ENCODE measurements at places on chromosomes 2 and 18. TPM values are rescaled to one million over a fixed set of nuclear protein-coding genes. Genes with fewer than 3 reads are reported as not detected.
A peak's percentile ranks its signal among the peaks of the same experiment; 100 is the strongest.

The IL1RL1 gene
- total RNA-seq: 0.82 TPM

The ARHGAP15 gene
- not detected for total RNA-seq

The PJVK gene
- total RNA-seq: 0.16 TPM

The NPAS2 gene
- 48.2 TPM for total RNA-seq

The CRYBA2 gene
- total RNA-seq: not detected

The VWA3B gene
- not detected for total RNA-seq

The STEAP3 gene
- 10.9 TPM for total RNA-seq

The ABCB6 gene
- 40.4 TPM for total RNA-seq

The FHL2 gene
- total RNA-seq: 23.0 TPM

The ALK gene
- not detected for total RNA-seq

The ANKRD30BL gene
- not detected for total RNA-seq

The SP9 gene
- not detected for total RNA-seq

The L3MBTL4 gene
- total RNA-seq: 0.40 TPM

The BOLL gene
- total RNA-seq: 2.7 TPM

The MC2R gene
- not detected for total RNA-seq

The TNP1 gene
- total RNA-seq: not detected

GRCh38 chr2:40043191-40043590 lies 264.1 kb upstream of the THUMPD2 start:
- no peak for DNase-seq

DNA sequence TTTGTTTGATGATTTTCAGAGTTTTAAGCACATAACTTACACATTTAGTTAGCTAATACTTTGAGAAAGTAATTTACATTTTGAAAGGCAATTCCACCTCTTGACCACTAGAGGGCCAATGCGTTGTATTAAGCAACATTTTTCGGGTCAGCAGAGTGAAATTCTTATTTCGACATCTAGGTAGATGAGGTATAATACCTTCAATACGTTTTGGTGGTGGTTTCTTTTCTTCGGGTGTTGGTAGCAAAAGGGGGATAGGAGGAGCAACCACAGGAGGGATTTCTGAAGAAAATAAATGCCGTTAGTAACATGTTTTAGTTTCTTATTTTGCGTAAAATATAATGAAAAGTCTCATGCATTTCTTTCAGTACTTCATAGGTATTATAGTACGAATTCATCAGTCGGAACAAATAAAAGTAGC lies 106.3 kb downstream of the TTN start:
- DNase-seq: no peak

GRCh38 chr2:211373203-211373602 lies 816.8 kb downstream of the CPS1 start:
- no peak for DNase-seq

- DNase-seq: no peak
Measured at GRCh38 chr2:192157776-192158175, 37.0 kb downstream of the TMEFF2 start.

DNA sequence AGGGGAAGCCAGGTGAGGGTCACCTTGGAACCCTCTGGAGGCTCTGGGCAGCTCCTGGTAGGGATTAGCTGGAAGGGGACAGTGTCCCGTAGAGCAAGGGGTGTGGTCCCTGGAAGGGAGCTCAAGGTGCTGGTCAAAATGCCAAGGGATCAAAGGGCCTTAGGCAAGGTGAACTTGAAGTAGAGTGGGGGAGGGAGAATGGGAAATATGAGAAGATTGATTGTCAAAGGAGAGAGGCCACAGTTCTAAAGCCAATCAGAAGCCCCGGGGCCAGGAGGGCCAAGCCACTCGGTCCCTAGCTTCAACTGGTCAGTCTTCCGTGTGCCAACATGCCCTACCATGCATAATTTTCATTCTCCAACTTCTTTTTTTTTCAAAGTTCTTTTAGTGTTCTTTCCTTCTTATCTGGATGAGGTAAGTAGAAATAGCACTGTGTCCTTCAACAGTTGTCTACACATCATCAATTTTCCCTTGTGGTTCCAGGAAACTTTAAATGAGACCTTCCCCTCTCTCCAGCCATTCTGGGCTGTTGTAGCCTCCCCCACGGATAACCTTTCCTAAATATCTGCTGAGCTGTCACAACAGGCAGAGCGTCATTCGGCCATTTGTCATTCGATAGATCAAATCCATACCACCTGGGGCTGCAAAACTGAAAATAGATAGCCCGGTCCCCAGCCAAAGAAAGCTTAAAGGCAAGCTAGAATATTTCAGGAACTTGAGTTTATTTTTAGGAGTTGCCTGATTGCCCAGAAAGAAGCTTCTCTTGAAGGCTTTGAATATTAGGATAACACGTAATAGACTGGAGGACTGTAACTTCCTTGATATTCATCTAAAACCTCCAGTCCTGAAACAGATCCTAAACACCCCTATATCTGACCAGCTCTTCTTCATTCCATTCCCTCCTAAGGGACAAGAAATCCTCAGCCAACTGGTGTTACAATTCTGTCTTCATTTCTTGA lies 83.3 kb downstream of the ALPK2 start:
- no peak for DNase-seq

GRCh38 chr2:55883829-55884228 lies 39.8 kb downstream of the EFEMP1 start:
- DNase-seq: no peak

GRCh38 chr2:27461118-27461517 lies 18.9 kb downstream of the KRTCAP3 start:
- DNase-seq: no peak

GRCh38 chr18:23887493-23887892 lies 127.1 kb upstream of the TTC39C start:
- DNase-seq: no peak

DNA sequence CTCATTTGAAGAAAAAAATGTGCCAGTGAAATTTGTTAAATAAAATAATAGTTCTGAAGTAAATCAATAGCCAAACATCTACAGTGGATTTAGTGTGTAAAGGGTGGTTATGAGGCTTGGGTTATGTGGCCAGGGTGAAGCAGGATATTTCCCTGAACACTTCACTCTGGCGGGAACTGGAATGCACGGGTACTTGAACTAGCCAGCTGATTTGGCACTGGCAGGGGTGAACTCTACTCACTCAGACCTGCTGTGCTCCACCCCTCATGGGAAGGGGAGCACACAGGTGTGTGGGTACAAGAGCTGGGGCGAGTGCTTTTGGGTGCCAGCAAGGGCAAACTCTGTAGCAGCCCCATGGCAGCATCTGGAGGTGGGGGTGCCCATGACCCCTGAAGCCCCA lies 278.2 kb downstream of the CALCRL start:
- DNase-seq: no peak

- DNase-seq: no peak
Measured at GRCh38 chr2:119085613-119086012, 72.9 kb downstream of the C1QL2 start.

- DNase-seq: no peak
Measured at GRCh38 chr2:207067473-207067872, 98.3 kb downstream of the KLF7 start.

- no peak for DNase-seq
Measured at GRCh38 chr2:231228223-231228622, 29.8 kb downstream of the ARMC9 start.

DNA sequence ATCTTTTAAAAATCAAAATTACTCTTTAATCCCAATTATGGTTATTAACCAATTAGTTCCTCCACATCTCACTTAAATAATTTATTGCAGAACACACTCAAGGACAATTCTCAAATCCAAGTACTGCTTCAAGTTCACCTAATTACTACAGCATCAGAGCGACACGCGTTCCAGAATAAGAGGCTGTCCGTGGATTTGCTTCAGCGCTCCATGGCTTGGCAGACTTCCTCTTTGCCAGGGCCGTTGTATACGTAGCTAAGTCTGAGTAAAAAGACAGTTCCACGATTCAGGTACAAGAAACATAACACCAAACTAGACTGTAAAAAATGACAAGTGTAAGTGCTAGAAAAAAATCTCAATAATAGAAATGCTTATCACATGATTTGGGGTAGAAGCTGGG lies 153.2 kb upstream of the MYT1L start:
- no peak for DNase-seq

DNA sequence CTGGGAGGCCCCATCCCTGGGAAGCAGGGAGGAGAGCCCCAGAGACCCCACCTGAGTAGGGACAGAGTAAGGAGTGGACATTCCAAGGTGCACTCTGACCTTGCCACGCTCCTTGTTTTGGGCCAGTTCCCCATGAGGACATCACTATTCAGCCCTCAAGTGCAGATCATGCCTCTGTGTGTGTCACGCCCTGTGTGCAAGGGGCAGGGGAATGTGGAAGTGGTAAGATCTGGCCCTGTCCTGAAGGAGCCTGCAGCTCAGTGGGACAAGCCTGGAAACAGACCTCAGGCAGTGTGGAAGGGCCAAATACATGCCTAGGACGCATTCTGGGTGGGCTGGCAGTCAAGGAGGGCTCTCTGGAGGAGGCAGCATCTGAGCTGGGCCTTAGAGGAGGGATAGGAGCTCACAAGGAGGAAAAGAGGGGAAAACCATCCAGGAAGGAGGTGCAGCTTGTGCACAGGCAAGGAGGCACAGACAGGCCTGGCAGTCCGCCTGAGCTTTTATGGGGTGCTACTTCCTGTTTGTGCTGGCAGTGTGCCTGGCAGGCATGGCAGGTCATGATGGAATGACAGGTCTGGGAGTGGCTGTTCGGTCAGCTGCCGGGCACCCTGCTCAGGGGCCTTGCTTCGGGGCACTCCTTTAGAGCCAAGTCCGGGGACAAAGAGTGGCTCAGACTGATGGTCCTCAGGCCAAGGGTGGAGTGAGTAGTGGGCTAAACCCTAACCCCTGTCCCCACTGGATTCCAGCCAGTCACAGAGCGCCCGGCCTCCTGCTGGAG lies 3.3 kb downstream of the KLHL30 start:
- DNase-seq: peak; percentile 77

DNA sequence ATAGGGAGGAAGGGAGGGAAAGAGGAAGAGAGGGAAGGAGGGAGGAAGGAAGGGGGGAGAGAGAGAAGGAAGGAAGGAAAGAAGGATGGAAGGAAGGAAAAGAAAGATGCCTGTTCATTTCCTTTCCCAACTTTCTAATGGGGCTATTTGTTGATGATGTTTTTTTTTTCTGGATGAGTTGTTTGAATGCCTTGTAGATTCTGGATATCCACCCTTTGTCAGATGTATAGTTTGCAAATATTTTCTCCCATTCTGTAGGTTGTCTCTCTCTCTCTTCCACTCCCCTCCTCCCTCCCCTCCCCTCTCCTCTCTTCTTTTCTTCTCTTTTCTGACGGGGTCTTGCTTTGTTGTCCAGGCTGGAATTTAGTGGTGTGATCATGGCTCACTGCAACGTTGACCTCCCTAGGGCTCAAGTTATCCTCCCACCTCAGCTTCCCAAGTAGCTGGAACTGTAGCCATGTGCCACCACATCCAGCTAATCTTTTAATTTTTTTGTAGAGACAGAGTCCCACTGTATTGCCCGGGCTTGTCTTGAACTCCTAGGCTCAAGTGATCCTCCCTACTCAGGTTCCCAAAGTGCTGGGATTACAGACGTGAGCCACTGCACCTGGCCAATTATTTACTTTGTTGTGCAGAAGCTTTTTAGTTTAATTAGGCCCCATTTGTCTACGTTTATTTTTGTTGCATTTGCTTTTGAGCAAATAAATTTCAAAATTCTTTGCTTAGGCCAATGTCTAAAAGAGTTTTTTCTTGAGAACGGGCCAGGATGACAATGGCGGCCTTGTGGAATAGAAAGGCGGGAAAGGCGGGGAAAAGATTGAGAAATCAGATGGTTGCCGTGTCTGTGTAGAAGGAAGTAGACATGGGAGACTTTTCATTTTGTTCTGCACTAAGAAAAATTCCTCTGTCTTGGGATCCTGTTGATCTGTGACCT lies 57.3 kb upstream of the FAM117B start:
- no peak for DNase-seq

DNA sequence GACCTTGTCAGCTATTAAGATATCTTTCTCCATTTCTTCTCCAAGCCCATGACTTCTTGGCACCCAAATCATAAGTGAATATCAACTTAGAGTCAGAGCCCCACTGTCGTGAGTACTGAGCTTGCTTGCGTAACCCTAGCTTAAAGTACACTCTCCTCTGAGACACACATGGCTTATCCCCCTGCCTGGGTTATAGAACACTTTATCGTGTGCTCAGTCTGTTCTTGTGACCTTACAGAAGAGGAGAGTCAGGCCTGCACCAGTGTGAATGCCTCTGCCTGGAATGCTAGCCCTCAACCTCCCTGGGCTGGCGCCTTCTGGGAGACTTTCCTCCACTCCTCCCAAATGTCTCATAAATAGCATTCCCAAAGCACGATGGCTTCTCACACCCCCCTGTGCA lies 79.3 kb downstream of the CEP192 start:
- DNase-seq: no peak

DNA sequence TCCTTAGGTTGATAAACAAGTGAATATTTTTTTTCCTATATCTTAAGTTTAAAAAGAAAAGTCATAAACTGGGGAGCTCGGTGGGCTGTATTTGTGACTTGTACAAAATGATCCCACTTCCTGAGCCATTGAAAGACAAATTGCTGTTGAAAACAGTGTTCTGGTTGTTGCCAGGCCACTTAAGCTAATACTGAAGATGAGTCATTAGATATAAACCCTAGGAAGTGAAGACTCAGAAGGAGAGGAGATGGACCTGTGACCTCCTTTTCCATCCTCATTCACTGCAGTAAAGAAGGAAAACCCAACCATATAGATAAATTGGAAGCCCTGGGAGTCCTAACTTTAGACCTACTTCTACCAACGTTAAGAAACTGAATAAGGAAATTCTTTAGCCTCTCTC lies 46.2 kb upstream of the SERPINE2 start:
- no peak for DNase-seq

DNA sequence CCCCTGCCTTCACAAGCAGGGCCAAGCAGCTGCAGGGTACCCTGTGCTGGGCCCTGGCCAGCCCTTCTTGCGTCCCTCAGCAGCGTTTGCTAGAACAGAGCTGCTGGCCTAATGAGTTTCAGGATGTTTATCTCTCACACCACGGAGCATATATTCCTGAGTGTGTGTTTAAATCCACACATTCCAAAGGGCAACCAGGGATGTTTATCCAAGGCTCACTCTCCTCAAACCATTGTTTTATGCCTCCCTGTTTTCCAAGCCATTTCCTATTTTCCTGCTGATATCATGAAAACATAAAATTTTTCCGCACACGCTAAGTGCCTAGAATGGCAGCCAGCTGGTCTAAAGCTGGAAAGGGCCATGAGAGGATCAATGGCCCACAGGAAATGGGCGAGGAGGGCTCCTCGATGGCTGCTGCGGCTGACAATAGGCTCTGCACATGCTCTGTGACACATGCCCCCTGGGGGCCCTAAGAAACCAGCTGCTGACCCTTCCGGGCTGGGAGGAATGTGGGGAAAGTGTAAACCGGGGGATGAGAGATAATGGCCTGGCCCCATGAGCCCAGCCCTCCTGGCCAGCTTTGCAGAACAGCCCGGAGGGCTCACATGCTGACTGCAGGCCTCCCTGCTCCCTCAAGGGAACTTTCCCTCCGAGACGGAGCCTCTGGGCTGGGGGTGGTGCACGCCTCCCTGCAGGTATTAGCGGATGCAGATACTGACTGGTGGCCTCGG lies 194.0 kb downstream of the NDUFA10 start:
- DNase-seq: no peak

GRCh38 chr2:64675860-64676259 lies 22.1 kb upstream of the SERTAD2 start:
- DNase-seq: no peak

DNA sequence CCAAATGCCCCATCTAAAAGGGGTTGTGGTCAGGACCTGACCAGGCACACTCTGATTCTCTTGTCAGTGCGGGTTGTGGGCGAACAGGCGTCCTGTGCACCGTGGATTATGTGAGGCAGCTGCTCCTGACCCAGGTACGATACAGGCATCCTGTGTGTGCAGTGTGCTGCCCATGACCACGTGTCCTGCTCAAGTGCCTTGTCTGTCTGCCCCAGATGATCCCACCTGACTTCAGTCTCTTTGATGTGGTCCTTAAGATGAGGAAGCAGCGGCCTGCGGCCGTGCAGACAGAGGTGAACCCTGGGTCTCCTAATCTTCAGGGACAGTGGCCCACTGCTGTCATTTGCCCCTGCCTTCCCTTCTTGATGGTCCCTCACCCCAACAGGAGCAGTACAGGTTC lies 14.6 kb downstream of the PTPN18 start:
- DNase-seq: no peak
